ENCODE measurements at places on chromosomes 6 and 20. TPM values are rescaled to one million over a fixed set of nuclear protein-coding genes. Genes with fewer than 3 reads are reported as not detected.
A peak's percentile ranks its signal among the peaks of the same experiment; 100 is the strongest.

DNA sequence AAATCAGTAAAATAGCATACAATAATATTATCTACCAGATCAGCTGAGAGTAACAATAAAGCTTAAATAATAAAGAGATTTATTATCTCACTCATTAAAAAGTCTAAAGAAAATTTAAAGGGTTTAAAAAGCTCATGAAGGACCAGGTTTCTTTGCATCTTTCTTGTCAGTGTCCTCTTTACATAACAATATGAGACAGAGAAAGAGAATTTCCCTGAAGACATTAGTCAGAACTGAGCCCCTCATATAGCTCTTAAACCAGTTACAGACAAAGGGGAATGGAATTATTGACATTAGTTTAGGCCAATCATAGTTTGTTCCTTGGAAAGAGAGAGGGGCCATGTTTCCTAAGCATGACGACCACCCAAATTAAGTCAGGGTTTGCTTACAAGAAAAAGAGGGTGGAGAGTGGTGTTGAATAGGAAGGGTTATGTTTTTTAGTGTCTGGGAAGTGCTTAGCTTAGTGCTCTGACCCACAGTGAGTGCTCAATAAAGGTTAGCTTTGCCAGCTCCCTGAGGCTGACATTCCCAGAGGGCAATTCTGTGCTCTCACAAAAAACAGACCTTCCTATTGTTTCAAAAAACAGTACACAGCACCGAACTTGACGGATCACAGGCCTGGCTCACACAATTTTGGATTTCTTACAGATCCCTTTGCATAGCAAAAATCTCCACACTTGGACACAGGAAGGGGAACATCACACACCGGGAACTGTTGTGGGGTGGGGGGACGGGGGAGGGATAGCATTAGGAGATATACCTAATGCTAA is 3.6 kb upstream of the PLCB1 start:
- no peaks in the 10 kb centered on the region for H3K27me3 ChIP-seq
- no peaks in the 10 kb centered on the region for H3K36me3 ChIP-seq
- H3K27ac ChIP-seq: peak overlapping the region; percentile 54
- no peak overlapping the region for H3K4me3 ChIP-seq

GRCh38 chr20:40686434-40686882 is 2.6 kb downstream of the MAFB start:
- H3K4me1 ChIP-seq: peaks cover 61% of the 10 kb centered on the region
- H3K36me3 ChIP-seq: no peaks in the 10 kb centered on the region
- DNase-seq: no peak
- H3K27ac ChIP-seq: no peak overlapping the region
- peak overlapping the region; percentile 82 for H3K4me3 ChIP-seq
- no peaks in the 10 kb centered on the region for H3K27me3 ChIP-seq

GRCh38 chr20:44477151-44477550 is 1.5 kb downstream of the TTPAL start:
- no peak overlapping the region for H3K4me3 ChIP-seq
- DNase-seq: no peak
- peaks cover 24% of the 10 kb centered on the region for H3K36me3 ChIP-seq

- no peak for DNase-seq
- no peaks in the 10 kb centered on the region for H3K36me3 ChIP-seq
- H3K27ac ChIP-seq: no peak overlapping the region
- H3K4me3 ChIP-seq: no peak overlapping the region
- no peaks in the 10 kb centered on the region for H3K4me1 ChIP-seq
Measured at GRCh38 chr6:112620812-112621569, 273.9 kb downstream of the RFPL4B start.

DNA sequence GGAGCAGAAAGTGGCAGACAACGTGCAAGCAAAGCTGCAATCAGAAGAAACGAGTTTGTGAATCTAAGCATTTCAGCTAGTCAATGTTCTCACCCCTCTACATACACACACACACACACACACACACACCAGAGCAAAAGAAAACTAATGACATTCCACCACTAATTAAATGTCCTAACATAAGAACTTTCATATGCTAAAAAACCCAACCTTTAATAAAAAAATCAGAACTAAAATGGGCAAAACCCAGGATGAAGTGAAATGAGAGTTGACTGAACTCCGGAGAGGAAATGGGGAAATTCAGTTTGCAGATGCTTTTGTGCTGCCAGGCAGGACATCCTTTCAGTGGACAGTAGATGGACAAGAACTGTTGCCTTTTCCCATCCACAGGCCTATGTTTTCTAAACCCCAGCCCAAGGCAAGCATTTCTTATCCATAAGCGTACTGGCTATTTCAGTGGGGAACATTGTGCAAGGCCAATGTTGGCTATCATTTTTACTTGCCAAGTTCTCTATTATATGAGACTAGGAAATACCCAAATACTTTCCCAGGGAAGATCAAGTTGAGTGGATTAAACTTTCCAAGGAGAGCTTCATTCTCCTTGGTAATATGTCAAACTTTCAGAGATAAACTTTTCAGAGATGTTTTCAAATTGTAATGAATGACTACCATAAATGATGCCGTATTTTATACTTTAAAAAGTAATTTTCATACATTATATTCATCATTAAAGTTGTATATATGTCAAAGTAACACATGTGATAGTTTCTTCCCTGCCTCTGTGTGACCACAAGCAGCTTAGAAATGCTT is 27.3 kb downstream of the RIN2 start:
- no peaks in the 10 kb centered on the region for H3K36me3 ChIP-seq
- no peak overlapping the region for H3K4me3 ChIP-seq
- peaks cover 31% of the 10 kb centered on the region for H3K4me1 ChIP-seq
- peak overlapping the region; percentile 41 for H3K27ac ChIP-seq

- no peaks in the 10 kb centered on the region for H3K27me3 ChIP-seq
- no peaks in the 10 kb centered on the region for H3K36me3 ChIP-seq
- H3K4me3 ChIP-seq: no peak overlapping the region
- DNase-seq: no peak
- H3K27ac ChIP-seq: no peak overlapping the region
Measured at GRCh38 chr6:33147807-33148666, 44.2 kb downstream of the COL11A2 start.

- no peak overlapping the region for H3K27ac ChIP-seq
- no peaks in the 10 kb centered on the region for H3K36me3 ChIP-seq
- no peaks in the 10 kb centered on the region for H3K27me3 ChIP-seq
- DNase-seq: no peak
- H3K4me3 ChIP-seq: no peak overlapping the region
Measured at GRCh38 chr6:14344486-14344885, 226.9 kb downstream of the CD83 start.

DNA sequence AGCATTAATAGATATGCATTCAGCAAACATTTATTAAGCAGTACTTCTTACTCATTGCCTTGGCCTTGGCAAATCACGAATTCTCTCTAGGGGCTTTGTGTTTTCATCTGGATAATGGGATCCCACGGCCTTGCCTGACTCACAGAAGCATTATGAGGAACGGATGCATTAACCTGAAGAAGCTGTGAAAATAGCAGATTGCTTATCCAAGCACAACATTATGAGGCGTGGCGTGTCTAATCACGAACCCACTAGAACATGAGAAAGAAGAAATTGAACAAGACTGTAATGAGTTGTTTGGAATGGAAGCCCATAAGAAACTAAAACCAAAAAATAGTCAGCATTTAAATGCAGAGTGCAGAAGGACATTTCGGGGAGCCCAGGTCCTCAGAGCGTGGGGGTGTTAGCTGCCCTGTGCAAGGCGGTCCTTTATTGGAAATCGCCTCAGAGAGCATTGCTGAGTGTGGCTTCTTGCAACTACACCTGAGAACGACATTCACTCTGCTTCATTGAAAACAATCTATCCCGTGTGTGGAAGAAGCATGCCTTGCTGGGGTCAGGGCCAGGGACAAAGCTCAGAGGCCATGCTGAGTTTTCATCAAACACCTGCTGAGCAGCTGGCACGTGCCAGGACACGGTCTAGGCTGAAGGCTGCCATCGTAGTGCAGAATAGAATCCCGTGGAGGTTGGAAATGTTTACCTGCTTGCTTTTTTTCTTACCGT is 179.9 kb downstream of the ZDHHC14 start:
- H3K27ac ChIP-seq: no peak overlapping the region
- peak; percentile 26 for DNase-seq
- no peaks in the 10 kb centered on the region for H3K27me3 ChIP-seq
- no peaks in the 10 kb centered on the region for H3K4me1 ChIP-seq

GRCh38 chr6:48183178-48183577 is 72.2 kb upstream of the PTCHD4 start:
- no peak overlapping the region for H3K4me3 ChIP-seq
- DNase-seq: no peak
- H3K4me1 ChIP-seq: no peaks in the 10 kb centered on the region
- H3K27ac ChIP-seq: no peak overlapping the region

DNA sequence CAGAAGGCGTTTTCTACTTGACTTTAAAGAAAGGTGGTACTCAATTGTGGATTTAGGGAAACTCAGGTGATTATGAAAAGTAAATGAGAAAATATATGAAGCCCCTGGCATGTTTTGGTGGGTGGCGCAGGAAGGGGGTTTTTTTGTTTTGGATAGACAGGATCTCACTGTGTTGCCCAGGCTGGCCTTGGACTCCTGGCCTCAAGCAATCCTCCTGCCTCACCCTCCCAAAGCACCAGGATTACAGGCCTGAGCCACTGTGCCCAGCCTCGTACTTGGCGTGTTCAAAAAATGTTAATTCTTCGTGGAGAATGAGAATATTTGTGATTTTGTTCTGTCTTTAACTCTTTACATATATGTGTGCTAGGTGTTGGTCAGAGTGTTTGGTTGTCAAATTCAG is 32.1 kb upstream of the C20orf144 start:
- no peak for DNase-seq
- peaks cover 89% of the 10 kb centered on the region for H3K36me3 ChIP-seq
- H3K27ac ChIP-seq: no peak overlapping the region
- no peaks in the 10 kb centered on the region for H3K4me1 ChIP-seq
- no peak overlapping the region for H3K4me3 ChIP-seq

DNA sequence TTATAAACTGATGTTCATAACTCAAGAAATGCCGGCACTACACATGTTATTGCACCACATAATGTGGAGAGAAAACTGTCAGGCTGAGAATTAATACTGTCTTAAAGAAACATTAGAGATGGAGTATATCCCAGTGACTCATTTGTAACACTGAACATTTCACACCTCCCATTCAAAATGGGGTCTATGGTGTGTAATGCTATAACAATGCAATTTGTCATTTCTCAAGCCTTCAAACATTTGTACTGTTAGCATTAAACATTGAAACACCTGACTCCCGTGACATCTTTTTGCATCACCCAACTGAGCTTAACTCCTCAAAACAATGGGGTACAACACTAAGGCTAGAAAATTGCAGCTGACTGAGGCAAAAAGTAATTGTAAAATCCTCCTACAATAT is 151.7 kb downstream of the DST start:
- peaks cover 61% of the 10 kb centered on the region for H3K36me3 ChIP-seq
- H3K27ac ChIP-seq: peak overlapping the region; percentile 70
- H3K4me1 ChIP-seq: peaks cover 58% of the 10 kb centered on the region
- no peak for DNase-seq
- no peaks in the 10 kb centered on the region for H3K27me3 ChIP-seq

GRCh38 chr6:134870677-134871498 is 79.0 kb downstream of the ALDH8A1 start:
- no peak overlapping the region for H3K4me3 ChIP-seq
- DNase-seq: no peak
- no peaks in the 10 kb centered on the region for H3K36me3 ChIP-seq
- no peak overlapping the region for H3K27ac ChIP-seq
- H3K27me3 ChIP-seq: no peaks in the 10 kb centered on the region

Gene HMGN3
- total RNA-seq: 46.4 TPM

Gene PPP1R3G
- total RNA-seq: 7.8 TPM

Gene LSM14B
- total RNA-seq: 38.6 TPM

Gene EEF1A2
- total RNA-seq: 1.7 TPM

Gene PSMB9
- 9.1 TPM for total RNA-seq

Gene ACSS1
- 55.2 TPM for total RNA-seq

All from esophagus muscularis mucosa (tissue), 4 donors.